ENCODE measurements at places on chromosomes 13 and 19.

DNA sequence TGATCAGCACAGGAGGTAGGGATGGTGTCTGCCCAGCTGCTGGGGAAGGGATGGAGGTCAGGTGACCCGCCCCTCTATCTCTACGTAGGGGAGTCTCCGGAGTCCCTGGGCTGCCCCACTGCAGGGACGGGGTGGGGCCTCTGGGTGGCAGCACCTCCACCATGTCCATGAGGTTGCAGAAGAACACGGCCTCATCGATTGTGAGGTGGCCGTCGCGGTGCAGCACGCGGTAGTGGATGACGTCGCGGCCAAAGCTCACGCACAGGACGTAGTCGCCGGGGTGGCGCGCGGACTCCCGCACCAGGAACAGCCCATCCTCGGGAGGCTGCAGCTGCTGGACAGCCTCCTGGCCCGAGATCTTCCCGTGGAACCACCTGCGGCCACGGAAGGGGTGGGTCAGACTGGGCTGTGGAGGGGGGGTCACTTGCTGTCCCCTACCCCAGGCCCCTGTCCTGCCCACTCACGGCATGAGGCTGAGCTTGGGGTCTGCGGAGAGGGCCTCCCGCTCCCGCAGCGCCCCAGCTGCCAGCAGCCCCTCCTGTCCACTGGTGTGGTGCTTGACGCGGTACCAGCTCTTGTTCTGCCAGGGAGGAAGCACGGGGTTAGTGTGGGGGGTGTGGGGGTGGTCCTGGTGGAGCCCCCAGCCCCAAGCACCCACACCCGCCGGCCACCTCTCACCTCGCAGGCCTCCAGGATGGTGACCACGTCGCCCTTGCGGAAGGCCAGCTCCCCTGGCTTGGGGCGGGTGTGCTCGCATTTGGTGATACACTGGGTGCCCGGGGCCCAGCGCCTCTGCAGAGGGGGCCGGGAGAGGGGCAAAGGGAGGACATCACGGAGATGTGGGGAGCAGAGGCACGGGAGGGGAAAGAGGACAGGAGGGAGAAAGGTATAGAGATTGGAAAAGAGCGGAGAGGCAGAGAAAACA is 2.3 kb downstream of the MATK start:
- DNase-seq = peak; percentile 47

GRCh38 chr19:24054044-24054935 is 32.7 kb upstream of the ZNF254 start:
- no peak for DNase-seq

DNA sequence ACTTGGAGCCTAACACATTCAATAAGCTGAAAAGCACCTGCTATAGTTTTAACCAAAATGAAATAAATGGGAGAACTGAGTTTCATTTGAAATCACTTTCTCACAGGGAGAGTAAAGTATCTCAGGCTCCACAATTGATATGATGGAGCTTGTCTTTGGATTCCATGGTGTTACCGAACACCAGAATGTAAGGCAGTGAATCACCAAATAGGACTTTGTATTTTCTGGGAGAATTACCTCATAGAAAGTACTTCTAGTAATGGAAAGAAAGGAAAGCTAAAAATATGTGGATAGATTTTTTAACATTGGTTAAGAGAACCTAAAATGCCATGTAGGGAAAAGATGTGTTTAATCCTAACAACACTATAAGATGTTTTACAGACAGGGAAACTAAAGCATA is 123.6 kb downstream of the NALCN start:
- DNase-seq = no peak

DNA sequence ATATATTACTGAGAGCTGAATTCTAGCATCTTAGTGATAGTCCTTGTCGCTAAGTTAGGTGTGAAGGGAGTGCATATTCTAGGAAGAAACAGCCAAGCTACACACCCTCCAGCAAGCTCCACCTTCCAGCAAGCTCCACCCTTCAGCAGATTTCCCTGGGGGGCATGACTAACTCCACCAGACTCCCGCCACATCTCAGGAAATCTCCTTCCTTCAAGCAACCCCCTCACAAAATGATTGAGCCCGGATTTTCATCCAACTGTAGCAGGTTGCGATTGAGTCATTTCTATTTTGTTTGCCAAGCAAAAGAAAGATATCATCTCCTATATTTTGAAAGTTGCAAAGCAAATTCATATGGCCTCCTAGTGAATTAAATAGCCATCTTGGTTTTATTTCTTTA is 162.1 kb upstream of the TMTC4 start:
- DNase-seq = no peak

DNA sequence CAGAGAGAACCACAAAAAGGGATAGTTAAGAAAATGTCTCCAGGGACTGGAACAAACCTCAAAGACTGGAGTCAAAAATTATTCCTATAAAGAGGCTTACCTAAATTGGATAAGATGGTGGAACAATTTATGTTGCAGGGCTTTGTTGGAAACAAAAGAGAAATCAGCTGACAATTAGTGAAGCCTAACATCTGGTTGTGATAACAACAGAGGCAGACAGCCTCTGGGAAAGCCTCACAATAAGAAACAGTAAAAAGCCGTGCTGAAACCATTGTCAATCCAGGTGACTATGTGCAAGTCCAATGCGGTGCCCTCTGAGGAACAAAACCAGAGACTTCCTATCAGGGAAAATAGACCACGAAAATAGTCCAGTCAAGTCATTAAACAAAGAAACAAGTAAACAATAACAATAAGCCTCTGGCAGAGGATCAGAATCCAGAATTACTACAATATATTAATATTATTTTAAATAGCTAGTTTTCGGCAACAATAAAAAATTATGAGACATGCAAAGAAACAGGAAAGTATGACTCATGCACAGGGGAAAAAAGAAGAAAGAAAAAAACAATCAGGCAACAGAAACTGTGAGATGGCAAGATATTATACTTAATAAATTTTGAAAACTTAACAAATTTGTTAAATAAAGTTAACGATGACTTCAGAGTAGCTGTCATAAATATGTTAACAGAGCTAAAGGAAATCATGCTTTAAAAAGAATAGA is 99.7 kb upstream of the RXFP2 start:
- no peak for DNase-seq

DNA sequence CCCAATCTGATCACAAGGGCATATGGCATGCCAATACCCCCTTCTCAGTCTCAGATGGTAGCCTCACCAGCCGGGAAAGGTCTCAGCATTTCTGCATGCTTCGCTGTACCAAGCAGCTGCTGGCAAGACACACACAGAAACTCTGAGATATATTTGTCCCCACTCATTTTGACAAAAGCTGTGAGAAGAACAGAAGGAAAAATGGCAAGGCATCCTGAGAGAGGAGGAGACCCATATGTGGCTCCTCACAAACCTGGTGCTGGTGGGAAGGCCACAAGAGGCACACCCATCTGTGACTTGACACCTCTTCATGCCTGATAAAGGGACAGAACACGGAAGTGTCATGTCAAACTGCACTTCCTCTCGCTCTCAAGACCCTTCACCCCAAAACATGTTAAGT is 36.7 kb upstream of the DOCK9 start:
- DNase-seq = no peak

Data from activated CD4-positive, alpha-beta memory T cell treated with anti-CD3 and anti-CD28 coated beads, Interleukin-2, amount 10 ng/mL, durations not matched to agents 7 days and 5 days (primary cell).